ENCODE measurements at places on chromosomes 2 and 18. TPM values are rescaled to one million over a fixed set of nuclear protein-coding genes. Genes with fewer than 3 reads are reported as not detected.

- H3K27ac ChIP-seq: no peak overlapping the region
- H3K4me1 ChIP-seq: no peaks in the 10 kb centered on the region
- no peaks in the 10 kb centered on the region for H3K36me3 ChIP-seq
Measured at GRCh38 chr2:176612736-176613135, 343.5 kb downstream of the MTX2 start.

GRCh38 chr2:98282109-98282508 is 64.1 kb upstream of the CNGA3 start:
- H3K4me1 ChIP-seq: no peaks in the 10 kb centered on the region
- H3K27me3 ChIP-seq: no peaks in the 10 kb centered on the region
- DNase-seq: no peak

DNA sequence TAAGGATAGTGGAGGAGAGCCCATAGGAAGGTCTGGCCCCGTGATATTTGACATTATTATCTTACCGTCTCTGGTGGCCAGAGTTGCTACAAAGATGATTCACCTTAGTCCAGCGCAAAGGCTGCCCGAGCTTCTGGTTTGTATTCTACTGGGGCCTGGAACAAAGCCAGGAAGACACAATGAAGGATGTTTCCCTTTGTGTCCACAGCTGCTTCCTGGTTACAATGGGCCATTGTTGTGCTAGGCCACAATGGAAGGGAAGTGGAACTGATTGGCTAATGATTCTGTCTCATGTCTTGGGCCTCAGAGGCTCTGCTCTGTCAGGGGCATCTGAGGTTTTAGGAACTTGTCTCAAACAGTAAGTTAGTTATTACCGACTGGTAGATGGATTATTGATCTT is 132.2 kb downstream of the TDRD15 start:
- H3K27ac ChIP-seq: no peak overlapping the region
- no peaks in the 10 kb centered on the region for H3K36me3 ChIP-seq
- H3K27me3 ChIP-seq: no peaks in the 10 kb centered on the region

GRCh38 chr18:13487237-13487636 is 239.1 kb downstream of the FAM210A start:
- H3K27me3 ChIP-seq: no peaks in the 10 kb centered on the region
- no peaks in the 10 kb centered on the region for H3K4me1 ChIP-seq
- H3K27ac ChIP-seq: no peak overlapping the region
- H3K4me3 ChIP-seq: no peak overlapping the region

DNA sequence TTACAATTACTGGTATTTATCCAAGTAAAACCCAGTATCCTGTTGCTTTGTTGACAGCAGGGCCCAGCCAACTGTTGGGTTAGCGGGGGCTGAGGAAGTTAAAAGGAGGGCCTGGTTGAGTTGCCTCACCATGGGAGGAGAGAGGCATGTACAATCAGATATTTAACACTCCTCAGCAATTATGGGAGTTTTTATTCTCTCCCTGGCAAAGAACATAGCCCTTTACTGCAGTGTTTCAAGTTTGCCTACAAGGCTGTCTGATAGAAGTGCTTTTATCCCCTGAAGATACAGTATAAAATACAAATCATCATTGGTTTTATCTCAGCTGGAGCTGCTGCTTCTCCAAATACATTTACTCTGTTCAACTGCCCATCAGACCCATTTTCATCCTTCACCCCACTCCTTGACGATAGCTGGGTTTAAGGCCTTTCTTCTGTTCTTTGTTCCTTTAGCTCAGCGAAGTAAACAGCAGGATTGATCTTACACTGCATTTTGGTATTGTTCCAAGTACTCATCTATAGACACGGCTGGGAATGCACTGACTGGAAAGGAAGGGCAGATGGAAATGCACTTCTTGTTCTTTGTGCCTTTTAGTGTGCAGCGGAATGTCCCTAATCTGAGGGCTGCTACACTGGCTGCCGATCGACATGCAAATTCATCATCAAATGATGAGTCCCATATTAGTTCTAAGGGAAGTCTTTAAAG is 402.5 kb upstream of the SPRED2 start:
- no peaks in the 10 kb centered on the region for H3K4me1 ChIP-seq
- H3K36me3 ChIP-seq: no peaks in the 10 kb centered on the region
- no peak overlapping the region for H3K27ac ChIP-seq
- H3K4me3 ChIP-seq: no peak overlapping the region

GRCh38 chr2:208062113-208062512 is 36.8 kb upstream of the PLEKHM3 start:
- H3K27me3 ChIP-seq: no peaks in the 10 kb centered on the region
- H3K4me3 ChIP-seq: no peak overlapping the region
- H3K4me1 ChIP-seq: no peaks in the 10 kb centered on the region
- DNase-seq: no peak

DNA sequence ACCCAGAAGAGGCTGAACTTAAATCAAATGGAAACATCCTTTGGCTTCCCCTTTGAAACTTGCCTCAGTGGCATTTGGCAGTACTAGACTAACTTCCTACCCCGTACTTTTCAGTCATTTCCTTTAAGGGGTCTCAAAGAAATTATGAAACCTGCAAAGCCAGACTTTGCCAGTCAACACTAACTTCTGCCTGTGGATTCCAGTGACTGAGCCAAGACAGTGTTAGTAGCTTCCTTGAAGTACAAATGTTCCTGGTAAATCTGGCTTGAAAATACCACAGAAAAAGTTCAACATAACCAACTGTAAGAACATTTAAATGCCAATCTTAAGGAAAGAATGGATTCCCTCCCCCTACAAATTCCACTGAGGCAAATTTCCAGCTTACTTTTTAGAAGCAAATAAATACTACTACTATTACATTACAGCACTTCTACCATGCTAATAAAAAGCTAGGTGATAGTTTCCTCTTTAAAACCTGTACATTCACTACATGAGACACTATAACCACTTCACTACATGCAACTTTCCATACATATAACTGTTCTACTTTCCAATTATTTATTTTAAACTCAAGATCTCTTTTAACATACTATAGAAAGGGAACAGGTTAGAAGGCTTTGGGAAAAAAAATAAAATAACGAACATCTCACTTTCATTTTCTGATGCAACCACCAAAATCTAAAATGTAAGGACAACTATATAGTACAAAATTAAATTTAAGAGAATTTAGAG is 2.4 kb downstream of the PELI1 start:
- H3K36me3 ChIP-seq: peaks cover 4% of the 10 kb centered on the region
- H3K27ac ChIP-seq: peak overlapping the region; percentile 98
- peaks cover 11% of the 10 kb centered on the region for H3K4me1 ChIP-seq

DNA sequence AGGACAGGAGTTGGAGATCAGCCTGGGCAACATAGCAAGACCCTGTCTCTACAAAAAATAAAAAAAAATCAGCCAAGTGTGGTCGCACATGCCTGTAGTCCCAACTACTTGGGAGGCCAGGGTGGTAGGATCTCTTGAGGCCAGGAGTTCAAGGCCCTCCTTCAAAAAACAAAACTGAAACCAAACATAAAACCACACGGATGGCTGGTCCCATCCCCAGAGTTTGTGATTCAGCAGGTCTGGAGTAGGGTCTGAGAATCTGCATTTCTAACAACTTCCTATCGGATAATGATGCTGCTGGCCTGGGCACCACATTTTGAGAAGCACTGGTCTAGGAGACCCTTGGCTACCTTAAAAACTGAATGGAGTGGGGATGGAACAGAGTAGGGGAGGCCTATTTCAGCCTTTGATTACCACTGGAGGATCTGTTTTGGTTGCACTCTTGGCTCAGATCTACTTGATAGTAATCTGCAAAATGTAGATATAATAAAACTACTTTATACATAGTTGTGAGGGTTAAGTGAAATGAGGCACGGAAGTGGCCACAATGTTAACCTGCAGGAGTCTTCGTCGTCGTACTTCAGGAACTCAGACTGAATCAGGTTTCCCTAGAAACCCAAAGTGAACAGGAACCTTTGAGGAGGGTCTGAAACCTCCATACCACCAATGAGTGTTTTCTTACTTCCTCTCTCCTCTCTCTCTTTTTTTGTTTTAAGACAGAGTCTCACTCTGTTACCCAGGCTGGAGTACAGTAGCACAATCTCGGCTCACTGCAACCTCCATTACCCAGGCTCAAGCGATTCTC is 25.5 kb upstream of the NFE2L2 start:
- no peaks in the 10 kb centered on the region for H3K27me3 ChIP-seq
- no peaks in the 10 kb centered on the region for H3K36me3 ChIP-seq
- no peak for DNase-seq
- H3K4me3 ChIP-seq: peak overlapping the region; percentile 39
- peaks cover 4% of the 10 kb centered on the region for H3K4me1 ChIP-seq

GRCh38 chr2:190831941-190832340 is 48.7 kb upstream of the GLS start:
- H3K4me3 ChIP-seq: no peak overlapping the region
- H3K27me3 ChIP-seq: no peaks in the 10 kb centered on the region
- H3K27ac ChIP-seq: no peak overlapping the region

DNA sequence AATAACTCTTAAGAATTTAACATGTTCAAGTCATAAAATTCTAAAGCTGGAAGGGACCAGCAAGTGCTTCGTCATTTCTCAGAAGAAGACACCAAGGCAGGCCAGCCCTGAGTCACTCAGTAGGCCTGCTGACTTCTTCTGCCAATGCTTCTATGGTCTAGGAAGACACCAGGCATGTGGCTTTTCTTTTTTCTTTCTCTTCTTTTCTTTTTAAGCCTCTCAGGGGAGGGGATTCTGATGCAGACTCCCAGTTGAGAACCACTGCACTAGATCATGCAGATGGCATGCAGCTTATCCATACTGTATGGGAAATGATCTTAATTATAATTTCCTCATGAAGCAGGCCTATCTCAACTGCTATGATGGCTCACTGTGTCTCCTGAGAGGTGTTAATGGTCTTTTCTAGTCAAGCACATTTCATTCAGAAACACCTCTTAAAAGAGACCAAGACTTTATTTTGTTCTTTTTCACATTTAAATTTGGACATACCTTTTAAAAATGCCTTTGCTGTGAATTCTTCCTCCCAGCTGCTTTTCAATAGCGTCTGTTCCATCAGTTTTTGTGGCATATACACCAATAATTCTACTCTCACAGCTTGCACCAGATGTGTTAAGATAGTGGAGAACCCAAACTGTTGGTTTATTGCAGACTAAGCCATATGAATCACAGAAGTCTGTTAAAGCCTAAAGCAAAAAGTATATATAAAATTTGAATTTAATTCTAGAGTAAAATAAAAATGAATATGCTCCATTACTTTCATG is 11.3 kb downstream of the KCTD18 start:
- DNase-seq: no peak
- H3K27me3 ChIP-seq: no peaks in the 10 kb centered on the region
- H3K27ac ChIP-seq: no peak overlapping the region
- H3K4me1 ChIP-seq: no peaks in the 10 kb centered on the region
- no peak overlapping the region for H3K4me3 ChIP-seq

DNA sequence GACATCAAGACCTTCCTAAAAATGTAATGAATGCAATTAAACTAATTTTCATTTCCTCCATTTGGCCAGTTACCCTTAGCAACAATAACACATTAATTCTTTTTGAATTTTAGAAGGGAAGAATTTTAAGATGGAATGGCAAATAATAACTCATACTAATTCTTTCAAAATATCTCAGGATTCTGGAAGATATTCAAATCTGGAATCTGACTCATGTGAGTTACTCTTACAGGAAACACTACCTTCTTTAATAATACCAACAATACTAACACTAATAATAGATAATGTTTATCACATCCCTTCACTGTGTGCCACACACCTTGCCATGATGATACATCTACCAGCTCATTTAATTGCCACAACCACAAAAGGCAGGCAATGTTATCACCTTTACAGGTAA is 46.4 kb downstream of the ZNF521 start:
- DNase-seq: no peak
- H3K36me3 ChIP-seq: no peaks in the 10 kb centered on the region
- no peaks in the 10 kb centered on the region for H3K4me1 ChIP-seq

DNA sequence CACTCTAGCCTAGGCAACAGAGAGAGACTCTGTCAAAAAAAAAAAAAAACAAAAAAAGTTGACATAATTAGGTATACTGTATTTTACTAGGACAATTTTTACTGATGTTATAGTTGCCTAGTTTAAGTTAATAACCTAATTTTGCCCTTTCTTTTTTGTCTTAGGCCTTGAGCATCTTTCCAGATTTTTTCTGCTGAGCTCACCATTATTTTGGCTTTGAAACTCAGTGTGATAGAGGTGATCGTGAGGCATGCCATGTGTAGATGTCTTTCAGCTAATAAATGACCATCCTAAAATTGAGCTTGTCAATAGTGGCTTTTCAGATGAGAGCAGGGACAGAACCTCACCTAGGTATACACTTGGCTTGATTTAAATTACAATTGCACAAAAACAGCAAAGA is 47.4 kb downstream of the RPRM start:
- no peak overlapping the region for H3K4me3 ChIP-seq
- no peaks in the 10 kb centered on the region for H3K27me3 ChIP-seq
- H3K4me1 ChIP-seq: no peaks in the 10 kb centered on the region
- H3K27ac ChIP-seq: no peak overlapping the region
- H3K36me3 ChIP-seq: no peaks in the 10 kb centered on the region
- no peak for DNase-seq

DNA sequence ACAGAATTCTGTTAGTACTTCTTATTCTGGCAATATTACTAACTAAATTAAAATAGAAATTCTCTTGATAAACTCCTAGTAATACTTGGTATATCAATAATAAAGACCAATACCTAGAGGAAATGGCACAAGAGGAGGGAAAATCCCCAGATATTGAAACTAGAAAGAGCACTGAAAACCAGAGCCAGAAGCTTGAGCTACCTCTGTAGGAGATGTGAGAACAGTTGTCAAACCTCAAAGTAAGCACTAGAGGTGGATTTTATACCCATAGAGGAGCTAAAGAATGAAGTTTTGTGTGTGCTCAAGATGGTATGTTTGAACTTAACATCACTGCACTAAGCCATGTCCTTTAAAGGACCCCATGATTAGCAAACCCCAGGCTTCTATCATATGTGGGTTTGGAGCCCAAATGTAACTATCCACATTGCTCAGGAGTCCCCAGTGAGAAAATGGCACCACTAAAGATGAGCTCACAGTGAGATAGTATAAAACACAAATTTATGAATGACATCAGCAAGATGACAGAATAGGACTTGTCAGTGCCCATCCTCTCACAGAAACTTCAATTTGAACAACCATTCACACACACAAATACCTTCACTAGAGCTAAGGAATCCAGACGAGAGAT is 122.1 kb downstream of the PKP4 start:
- DNase-seq: no peak
- no peaks in the 10 kb centered on the region for H3K4me1 ChIP-seq
- H3K36me3 ChIP-seq: no peaks in the 10 kb centered on the region
- no peak overlapping the region for H3K27ac ChIP-seq

- no peak overlapping the region for H3K27ac ChIP-seq
- H3K27me3 ChIP-seq: no peaks in the 10 kb centered on the region
- H3K36me3 ChIP-seq: no peaks in the 10 kb centered on the region
Measured at GRCh38 chr2:20012032-20012281, 511 bp downstream of the MATN3 start.

- H3K27ac ChIP-seq: no peak overlapping the region
- no peak for DNase-seq
- H3K4me3 ChIP-seq: no peak overlapping the region
- H3K36me3 ChIP-seq: no peaks in the 10 kb centered on the region
- no peaks in the 10 kb centered on the region for H3K4me1 ChIP-seq
- no peaks in the 10 kb centered on the region for H3K27me3 ChIP-seq
Measured at GRCh38 chr2:66689456-66690051, 254.6 kb downstream of the MEIS1 start.

COL3A1 gene
- not detected for total RNA-seq

SLC9A4 gene
- total RNA-seq: 0.05 TPM

ZBTB7C gene
- not detected for total RNA-seq

FAM237A gene
- not detected for total RNA-seq

C2orf15 gene
- total RNA-seq: 3.1 TPM

PAIP2B gene
- total RNA-seq: 1.1 TPM

TMEM87B gene
- 26.9 TPM for total RNA-seq

All from naive thymus-derived CD4-positive, alpha-beta T cell (primary cell).